Activated CD4-positive, CD25-positive, alpha-beta regulatory T cell treated with anti-CD3 and anti-CD28 coated beads, Interleukin-2, amount 50 U/mL, for 72 hours (primary cell): ENCODE measurements at places on chromosomes 5 and 9.

DNA sequence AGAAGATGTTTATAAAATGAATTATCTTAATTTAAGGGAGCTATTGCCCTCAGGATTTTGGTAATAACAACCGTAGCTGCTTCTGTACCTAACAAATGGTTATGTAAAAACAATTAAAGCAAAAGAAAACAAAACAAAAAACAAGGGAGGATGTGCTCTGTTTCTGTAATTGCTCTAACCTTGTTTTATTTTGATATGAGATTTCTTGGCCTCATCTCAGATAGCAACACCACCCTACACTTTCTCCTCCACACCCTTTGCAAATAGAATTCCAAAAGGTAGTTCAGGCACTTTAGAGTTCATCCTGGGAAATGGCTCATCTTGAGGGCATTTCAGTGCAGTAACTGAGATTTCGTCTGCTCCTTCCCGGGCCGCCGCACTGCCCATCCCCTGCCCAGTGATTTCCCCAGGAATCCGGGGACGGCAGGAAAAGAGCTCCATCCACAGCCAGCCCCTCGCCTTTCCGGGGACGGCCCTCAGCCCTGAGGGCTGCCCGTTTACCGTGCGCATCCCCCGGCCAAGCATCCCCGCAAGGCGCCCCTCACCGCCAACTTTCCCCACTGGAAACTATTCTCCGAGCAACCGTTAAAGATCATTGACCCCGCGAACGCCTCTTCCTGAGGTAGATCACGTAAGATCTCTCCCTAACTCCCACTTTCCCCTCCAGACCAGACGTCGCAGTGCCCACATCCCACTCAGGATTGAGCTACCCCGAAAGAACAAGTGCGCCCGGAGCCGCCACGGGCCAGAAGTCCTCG is 1.2 kb downstream of the FNBP1 start:
- DNase-seq = peak; percentile 48

DNA sequence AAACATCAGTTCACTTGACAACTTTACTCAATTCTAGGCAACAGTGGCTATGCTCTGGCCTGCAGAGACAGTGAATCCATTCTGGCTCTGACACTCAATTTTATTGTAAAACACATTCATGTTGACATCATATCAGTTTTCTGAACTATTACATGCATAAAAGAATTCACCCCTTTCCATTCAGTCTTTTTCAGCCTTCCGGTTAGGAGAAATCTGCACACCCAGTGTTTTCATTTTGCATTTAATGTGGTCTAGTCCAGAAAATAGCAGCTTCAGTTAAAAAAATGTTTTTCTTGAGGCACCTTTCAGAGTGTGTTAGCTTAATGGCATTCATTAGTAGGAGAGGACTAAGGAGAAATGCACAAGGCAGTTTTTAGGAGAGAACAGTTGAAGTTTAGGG is 95.1 kb downstream of the PBX3 start:
- no peak for DNase-seq

DNA sequence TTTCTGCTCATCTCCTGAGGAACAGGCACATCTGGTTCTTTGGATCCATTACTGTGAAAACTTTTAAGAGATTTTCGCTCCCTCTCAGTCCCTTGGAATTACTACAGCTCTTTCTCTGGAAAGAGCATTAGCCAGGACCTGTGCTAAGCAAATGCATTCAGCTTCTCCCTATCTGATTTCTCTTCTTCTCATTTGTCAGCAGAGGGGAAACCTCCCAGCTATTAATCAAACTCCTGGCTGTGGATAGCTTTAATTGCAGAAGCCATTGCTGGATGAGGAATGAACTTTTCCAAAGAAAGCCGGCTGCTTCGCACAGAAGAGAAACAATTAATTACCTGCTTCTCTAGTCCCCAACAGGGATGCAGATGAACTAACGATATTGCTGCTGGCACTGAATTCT is 37.9 kb downstream of the TLR4 start:
- no peak for DNase-seq

- DNase-seq = no peak
Observed at GRCh38 chr5:178458140-178458539, 132.1 kb downstream of the COL23A1 start.

GRCh38 chr5:171659896-171660295 is 125.7 kb upstream of the SMIM23 start:
- no peak for DNase-seq

DNA sequence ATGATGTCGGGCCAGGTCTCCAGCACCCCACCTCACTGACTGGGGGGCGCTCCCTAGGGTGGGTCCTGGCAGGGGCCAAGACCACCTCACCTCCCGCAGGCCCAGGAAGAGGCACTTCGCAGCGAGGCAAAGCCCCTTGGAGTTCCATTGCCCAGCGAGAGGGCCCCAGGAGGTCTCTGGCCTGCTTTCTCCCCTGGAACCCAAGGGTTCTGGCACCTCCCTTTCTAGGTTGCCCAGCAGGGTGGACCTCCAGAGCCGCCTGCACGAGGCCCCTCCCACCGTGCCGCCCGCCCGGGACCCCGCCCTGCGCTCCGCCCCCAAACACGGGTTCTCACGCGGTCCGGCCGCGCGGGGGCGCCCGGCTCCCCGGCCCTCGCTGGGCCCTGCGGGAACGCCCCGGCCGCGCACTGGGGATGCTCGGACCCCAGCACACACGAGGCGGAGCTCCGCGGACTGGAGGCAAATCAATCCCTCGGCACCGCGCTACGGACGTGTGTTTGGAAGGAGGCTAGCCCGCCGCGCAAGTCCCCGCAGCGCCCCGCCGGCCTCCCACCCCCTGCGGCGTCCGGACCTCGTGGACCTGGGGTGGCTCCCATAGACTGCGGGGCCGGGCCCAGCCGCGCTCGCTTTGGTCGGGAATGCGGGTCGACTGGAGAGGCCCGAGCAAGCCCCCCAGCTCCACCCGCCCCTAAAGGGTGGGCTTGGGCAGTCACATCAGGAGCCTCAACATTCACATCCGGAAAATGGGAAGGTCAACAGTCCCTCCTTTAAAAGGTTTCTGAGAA is 99.5 kb upstream of the LMX1B start:
- peak; percentile 60 for DNase-seq

DNA sequence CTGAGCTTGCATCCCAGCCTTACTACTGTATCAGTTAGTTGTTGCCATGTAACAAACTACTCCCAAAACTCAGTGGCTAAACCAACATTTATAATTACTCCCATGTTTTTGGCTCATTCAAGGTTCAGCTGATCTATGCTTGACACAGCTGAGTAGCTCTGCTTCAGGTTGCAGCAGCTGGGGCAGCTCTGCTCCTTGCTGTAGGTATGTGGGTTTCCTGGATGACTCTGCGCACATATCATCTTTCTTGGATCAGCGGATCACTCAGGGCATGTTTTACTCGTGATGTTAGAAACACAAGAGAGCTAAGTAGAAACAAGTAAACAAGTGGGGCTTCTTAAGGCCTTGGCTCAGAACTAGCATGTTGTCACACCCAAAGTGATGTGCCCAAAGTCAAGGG is 15.1 kb downstream of the TEK start:
- no peak for DNase-seq
